ENCODE measurements at places on chromosomes 3 and 15. TPM values are rescaled to one million over a fixed set of nuclear protein-coding genes. Genes with fewer than 3 reads are reported as not detected.
A peak's percentile ranks its signal among the peaks of the same experiment; 100 is the strongest.

DNA sequence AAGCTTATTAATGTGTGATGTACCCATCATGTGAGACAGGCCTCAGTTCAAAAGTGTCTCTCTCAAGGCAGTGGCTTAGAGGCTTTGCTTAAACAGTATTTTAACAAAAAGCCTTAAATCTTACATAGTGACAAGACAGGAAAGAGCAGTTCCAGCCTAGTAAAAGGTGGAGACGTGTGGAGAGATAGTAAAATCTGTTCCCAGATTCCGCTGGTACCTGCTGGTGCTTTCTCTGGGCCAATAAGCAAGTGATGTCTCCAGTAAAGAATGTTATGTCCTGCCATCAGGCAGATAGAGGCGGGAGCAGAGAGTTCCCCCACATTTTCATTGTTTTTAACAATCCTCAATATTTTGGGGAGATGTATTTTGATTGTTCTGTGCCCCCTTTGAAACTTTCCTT lies 135.0 kb downstream of the VPS8 start:
- DNase-seq: no peak

- peak; percentile 44 for DNase-seq
Observed at GRCh38 chr3:23611737-23612295, 193.9 kb upstream of the UBE2E1 start.

GRCh38 chr3:35785234-35785888 lies 146.0 kb downstream of the ARPP21 start:
- no peak for DNase-seq

GRCh38 chr3:41188306-41188705 lies 11.0 kb upstream of the CTNNB1 start:
- DNase-seq: no peak

The MAGEL2 gene
- not detected for total RNA-seq

The AMIGO3 gene
- total RNA-seq: 1.0 TPM

- DNase-seq: no peak
Observed at GRCh38 chr15:50944672-50945071, 36.2 kb downstream of the AP4E1 start.

- DNase-seq: no peak
Observed at GRCh38 chr3:87101861-87102625, 111.1 kb upstream of the VGLL3 start.

- DNase-seq: no peak
Observed at GRCh38 chr3:49006408-49007067, 653 bp upstream of the WDR6 start.

The SCN11A gene
- total RNA-seq: not detected

GRCh38 chr3:24704496-24704895 lies 209.8 kb upstream of the THRB start:
- peak; percentile 37 for DNase-seq

DNA sequence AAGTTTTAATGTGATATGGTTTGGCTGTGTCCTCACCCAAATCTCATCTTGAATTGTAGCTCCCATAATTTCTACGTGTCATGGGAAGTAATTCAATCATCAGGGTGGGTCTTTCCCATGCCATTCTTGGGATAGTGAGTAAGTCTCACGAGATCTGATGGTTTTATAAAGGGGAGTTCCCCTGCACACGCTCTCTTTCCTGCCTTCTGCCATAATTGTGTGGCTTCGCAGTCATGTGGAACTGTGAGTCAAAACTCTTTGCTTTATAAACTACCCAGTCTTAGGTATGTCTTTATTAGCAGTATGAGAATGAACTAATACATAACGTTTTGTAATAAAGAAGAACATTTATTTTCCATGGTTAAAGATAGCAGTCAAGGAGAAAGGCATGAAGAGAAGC lies 39.2 kb upstream of the GOLIM4 start:
- DNase-seq: peak; percentile 54

The PRR20G gene
- total RNA-seq: not detected

DNA sequence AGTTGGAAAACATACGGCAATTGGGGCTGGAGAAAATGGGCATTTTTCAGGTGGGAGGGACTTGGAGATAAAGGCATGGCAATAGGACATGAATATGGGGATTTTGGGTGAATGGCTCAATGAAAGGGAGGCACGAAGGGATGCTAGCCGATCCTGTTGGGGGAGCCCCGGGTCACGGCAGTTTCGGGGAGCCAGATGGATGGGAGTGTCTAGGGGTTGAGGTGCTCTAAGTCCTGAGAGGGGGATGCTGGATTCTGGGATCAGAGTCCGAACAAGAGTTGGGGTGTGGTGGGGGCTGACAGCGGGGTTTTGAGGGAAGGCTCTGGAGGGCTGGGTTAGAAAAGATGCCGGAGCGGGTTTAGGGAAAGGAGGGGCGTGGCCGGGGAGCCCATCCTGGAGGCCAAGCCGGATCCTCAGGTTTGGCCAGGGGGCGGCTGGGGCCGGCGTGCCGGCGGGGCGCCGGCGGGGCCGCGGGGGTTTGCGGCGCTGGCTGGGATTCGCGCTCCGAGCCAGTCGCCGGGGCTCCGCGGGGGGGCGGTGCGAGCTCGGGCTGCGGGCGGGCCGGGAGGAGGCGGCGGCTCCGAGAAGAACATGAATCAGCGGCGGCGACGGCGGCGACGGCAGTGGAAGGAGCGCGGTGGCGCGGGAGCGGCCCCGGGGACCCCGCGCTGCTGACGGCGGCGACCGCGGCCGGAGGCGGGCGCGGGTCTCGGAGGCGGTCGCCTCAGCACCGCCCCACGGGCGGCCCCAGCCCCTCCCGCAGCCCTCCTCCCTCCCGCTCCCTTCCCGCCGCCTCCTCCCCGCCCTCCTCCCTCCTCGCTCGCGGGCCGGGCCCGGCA lies at the start of gene TYRO3:
Gene TYRO3, plus strand, starts transcription at position 813 of the 839 bp plus-strand sequence. CDS start 46 bp downstream, outside the sequence.
- no peak for DNase-seq

The GREM1 gene
- total RNA-seq: not detected

The LMCD1 gene
- 3.9 TPM for total RNA-seq

DNA sequence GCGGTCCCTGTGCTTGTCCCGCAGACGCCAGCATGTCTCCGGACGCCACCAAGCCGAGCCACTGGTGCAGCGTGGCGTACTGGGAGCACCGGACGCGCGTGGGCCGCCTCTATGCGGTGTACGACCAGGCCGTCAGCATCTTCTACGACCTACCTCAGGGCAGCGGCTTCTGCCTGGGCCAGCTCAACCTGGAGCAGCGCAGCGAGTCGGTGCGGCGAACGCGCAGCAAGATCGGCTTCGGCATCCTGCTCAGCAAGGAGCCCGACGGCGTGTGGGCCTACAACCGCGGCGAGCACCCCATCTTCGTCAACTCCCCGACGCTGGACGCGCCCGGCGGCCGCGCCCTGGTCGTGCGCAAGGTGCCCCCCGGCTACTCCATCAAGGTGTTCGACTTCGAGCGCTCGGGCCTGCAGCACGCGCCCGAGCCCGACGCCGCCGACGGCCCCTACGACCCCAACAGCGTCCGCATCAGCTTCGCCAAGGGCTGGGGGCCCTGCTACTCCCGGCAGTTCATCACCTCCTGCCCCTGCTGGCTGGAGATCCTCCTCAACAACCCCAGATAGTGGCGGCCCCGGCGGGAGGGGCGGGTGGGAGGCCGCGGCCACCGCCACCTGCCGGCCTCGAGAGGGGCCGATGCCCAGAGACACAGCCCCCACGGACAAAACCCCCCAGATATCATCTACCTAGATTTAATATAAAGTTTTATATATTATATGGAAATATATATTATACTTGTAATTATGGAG lies 79.1 kb downstream of the SMAD6 start:
- DNase-seq: no peak

The CHRNA7 gene
- 0.10 TPM for total RNA-seq

The FBN1 gene
- 142 TPM for total RNA-seq

The ATP13A5 gene
- total RNA-seq: not detected

DNA sequence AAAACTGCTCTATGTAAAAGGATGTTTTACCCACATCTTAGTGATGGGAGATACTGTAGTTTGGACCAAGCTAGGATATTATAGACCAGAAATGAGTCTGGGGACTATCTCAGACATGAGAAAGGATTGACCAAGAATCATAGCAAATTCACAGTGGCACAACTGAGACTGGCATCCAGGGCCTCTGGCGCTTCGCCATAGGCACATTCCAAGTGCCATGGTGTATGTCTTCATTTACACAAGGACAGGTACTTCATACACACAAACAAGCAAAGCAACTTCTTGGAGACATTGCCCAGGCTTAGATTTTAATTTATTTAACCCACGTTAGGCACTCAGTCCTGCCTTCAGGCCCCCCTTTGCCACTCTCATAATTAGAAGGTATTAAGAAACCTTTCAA lies 28.9 kb downstream of the CACNA1D start:
- DNase-seq: no peak

DNA sequence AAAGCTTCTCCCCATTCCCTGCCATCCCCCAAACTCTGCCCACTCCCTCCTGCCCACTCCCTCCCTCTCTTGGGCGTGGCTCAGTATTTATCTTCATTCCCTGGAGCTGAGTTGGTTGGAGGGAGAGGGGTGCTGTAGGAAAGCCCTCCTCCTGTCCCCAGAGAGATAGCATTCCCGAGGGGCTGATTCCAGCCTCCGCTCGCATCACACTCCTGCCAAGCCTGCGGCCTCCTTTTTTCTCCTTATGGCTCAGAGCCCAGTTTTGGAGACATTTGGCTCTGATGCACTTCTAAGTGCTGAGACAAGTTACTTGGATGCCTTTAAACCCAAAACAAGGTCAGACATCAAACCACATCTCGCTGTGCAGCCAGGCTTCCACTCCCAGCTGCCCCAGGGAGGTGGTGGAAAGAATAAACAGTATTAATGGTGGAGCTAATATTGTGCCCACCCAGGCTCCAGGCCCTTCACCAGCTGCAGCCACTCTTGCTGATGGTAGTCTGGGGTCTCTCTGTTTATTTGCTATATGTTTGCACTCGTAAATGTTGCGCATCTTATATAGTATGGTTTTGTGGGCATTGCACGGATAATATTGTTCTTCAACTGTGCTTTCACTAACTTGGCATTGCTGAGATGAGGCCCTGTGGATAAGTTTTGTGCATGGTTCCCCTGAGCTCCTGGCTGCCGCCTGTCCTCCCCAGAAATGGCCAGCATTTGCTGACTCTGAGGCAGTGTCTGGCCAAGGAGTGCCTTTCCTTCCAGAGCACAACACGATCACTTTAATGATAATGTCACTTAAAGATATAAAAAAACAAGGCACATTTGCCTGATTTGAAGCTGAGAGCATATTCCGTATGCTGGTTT lies 157.2 kb downstream of the LRRC28 start:
- peak; percentile 70 for DNase-seq

GRCh38 chr3:117150628-117151027 lies 441.0 kb downstream of the TUSC7 start:
- DNase-seq: no peak

GRCh38 chr15:60162968-60163355 lies 158.9 kb downstream of the FOXB1 start:
- no peak for DNase-seq

DNA sequence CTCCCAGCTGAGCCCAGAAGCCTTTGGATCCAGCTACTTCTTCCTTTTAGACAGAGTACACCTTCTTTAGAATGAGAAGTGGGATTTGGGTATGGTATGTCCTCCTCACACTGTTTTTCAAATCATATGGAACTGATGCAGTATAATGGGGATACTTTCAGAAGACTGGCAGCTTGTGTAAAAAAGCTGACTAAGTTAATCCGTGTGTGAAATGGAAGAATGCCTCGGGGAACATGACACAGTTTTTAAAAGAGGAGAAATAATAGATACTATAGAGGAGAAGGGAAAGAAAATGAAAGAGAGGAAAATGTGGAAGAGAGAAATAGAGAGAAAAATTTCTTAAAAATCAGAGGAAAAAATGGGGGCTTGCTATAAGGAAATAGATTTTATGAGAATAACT lies 47.7 kb downstream of the TUSC7 start:
- DNase-seq: no peak

The FOXB1 gene
- not detected for total RNA-seq

GRCh38 chr3:69483449-69483848 lies 97.6 kb upstream of the FRMD4B start:
- no peak for DNase-seq

DNA sequence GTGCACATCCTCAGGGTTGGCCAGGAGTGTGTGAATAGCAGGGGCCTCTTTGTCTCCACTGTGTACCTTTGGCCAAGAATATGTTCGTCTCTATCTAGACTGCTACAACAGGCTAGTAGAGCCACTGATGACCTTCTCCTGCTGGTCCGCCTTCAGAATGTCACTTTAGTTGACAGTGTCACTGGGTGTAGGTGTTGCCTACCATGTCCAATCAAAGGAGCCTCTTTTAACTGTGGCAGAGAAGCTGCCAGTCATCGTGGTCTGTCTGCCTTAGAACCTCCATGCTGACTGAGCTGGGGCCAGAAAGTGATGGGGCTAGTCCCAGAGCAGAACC lies 40.1 kb downstream of the OXSR1 start:
- no peak for DNase-seq

DNA sequence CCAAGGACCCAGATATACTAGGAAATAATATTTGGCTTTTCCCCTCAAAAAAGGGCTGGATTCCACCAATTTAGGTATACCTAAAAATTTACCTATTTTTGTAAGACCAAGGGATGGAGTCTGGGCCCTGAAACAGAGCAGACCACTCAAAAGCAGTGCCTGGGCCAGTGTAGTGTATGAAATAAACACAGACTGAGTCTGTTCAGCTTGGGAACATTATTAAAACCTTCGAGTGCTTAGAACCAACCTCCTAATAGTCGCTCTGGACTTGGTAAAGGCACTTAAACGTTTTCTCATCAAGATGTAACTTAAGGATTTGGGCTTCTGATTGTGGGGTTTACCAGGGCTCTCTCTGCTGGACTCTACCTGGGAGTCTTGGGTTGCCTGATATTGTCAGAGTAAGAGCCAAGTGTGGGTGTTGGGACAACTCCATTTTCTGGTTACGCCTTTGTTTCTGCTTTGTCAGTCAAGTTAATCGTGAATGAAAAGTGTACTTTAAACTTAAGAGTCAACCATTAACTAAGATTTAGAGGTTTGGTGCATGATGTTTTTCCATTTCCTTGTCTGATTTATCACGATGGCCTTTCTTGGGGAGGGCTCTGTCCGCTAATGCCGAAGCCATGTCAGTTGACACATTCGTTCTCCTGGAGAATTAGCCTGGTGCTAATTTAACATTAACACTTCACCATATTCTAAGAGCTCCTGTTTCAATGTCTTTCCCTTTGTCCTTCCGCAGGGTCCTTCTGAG lies 221.0 kb upstream of the TPM1 start:
- no peak for DNase-seq

GRCh38 chr15:69132977-69133861 lies 27.2 kb upstream of the GLCE start:
- DNase-seq: no peak

- DNase-seq: peak; percentile 60
Observed at GRCh38 chr15:28955160-28955992, 69.6 kb downstream of the APBA2 start.

The ST8SIA2 gene
- not detected for total RNA-seq

The SAMMSON gene
- 0.12 TPM for total RNA-seq

The SPTBN5 gene
- total RNA-seq: 0.22 TPM

GRCh38 chr15:86038491-86038890 lies 41.2 kb upstream of the AGBL1 start:
- no peak for DNase-seq

The CNTN4 gene
- not detected for total RNA-seq
